ENCODE measurements at places on chromosomes 7 and 10. TPM values are rescaled to one million over a fixed set of nuclear protein-coding genes. Genes with fewer than 3 reads are reported as not detected.
A peak's percentile ranks its signal among the peaks of the same experiment; 100 is the strongest.

GRCh38 chr10:4846775-4847174, 20.8 kb downstream of the AKR1E2 start:
- ATAC-seq, result no peak

The LRRC4 gene
- 0.13 TPM for total RNA-seq

The ZNF679 gene
- total RNA-seq, result not detected

DNA sequence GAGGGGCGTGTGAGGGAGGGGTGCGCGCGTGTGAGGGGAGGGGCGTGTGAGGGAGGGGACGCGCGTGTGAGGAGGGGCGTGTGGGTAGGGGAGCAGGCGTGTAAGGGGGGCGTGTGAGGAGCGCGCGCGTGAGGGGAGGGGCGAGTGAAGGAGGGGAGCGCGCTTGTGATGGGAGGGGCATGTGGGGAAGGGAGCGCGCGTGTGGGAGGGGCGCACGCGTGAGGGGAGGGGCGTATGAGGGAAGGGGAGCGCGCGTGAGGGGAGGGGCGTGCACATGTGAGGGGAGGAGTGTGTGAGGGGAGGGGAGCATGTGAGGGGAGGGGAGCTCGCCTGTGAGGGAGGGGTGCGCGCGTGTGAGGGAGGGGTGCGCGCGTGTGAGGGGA, 19.1 kb downstream of the MXI1 start:
- ATAC-seq, result peak; percentile 18

The FOXP2 gene
- not detected for total RNA-seq

DNA sequence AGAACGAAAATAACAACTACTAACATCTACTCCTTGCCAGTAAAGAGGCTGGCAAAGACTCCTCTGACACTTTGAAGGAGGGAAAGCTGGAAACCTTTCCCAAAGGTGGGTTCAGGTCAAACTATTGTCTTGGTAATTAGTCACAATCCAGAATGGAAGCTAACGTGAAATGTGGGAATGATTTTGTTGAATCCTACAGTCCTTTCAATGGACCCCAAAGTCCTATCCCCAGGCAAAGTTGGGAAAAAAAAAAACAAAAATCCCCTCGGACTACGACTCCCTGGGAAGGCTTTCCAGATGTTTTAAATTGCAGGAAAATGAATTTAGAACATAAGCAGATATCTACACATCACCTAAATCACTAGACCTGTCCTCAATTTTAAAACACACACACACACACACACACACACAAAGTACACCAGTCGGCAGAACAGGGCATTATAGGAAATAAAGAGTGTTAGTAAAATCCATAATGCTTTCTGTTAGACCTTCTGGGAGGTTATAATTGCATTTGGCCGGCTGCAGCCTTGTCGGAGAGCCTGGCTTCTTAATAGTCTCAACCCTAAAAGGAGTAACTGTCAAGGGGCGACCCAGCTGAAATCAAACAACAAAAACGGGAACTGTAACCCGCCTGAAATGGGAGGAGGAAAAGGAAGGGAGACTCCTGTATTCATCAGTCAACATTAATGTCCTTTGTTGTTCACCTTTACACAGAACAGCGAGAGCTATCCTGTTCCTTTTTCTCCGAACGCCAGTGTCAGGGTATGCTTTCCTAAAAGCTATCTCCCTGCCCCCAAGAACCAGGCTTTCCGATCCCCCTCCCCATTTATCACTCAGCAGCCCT, 1.5 kb downstream of the DOCK4 start:
- ATAC-seq, result no peak

DNA sequence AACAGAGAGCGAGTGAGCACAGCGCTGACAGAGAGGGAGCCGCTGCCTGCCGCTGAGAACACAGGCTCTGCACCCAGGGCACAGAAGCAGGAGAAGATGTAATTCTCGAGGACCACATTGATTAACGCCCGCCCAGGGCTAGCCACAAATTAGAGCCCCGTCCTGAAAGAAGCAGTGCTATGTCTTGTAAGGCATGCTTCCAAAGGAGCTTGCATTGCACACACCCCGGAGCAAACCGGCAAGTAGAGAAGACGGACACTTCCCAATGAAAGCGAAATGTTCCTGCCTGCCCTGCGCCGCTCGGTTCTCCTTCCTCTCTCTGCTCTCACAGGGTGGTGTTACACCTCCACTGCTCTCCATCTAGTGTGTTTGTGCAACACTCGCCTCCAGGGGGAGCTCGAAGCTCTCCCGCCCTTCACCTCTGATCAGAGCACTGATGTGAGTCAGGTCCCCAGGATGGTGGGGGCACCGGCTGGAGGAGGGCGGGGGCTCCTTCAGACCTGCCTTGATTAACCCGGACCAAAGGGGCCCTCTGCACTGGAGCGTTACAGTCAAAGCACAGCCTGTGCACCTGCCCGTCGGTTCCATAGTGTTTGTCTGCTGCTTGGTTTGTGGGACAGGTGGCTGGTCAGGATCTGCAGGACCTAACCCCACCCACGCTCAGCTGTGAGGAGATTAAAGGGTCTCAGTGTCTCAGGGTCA, 316.5 kb downstream of the ADARB2 start:
- peak; percentile 88 for ATAC-seq

The HSPA12A gene
- total RNA-seq, result 0.22 TPM

- no peak for ATAC-seq
These were observed 134.4 kb downstream of the SNX10 start for GRCh38 chr7:26426096-26426495.

The AOAH gene
- total RNA-seq, result 2.9 TPM

Measured in activated T-helper 17 cell treated with anti-CD3 and anti-CD28 coated beads, Interleukin-2, amount 50 U/mL, for 72 hours (primary cell).